ENCODE measurements at places on chromosomes 2 and 18.

GRCh38 chr2:63819256-63819655, 22.4 kb upstream of the UGP2 start:
- no peak for DNase-seq

GRCh38 chr2:226661789-226662545, 137.7 kb downstream of the IRS1 start:
- no peak for DNase-seq

- DNase-seq = no peak
These were observed 238.8 kb upstream of the TANK start for GRCh38 chr2:160921386-160921964.

GRCh38 chr18:51802569-51803428, 537.2 kb upstream of the DCC start:
- DNase-seq = no peak

DNA sequence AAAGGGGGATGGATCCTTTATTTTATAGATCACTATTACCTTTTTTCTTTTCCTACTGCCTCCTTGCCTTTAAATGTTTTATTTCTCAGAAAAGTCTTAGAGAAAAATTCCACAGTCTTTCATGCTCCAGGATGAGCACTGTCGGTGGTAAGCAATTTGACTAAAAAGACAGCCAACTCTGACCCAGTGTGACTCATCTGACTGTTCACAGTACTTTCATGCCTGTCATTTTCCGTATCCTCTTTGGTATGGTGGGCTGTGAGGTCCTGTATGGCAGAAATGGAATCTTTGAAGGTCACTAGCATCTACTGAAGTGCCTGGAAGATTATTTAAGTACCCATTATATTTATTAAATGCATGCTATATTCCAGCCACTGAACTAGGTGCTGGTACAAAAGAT, 2.1 kb upstream of the RFTN2 start:
- DNase-seq = no peak

DNA sequence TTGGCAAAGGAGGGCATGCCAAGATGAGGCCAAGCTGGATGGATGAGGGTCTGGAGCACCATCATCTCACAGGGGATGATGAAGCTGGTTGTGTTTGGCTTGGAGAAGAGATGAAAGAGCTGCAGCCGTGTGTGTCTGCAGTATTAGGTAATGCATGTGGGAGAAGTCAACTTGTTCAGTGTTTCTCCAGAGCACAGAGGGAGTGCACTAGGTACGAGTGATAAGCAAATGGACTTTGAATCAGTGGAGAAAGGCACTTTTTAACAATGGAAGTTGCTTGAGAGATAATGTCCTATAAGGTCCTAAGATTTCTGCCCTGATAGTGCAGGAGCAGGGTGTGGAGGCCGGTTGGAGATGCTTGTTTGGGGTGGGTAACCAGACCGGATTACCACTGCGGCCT, 36.0 kb downstream of the SLC14A2 start:
- no peak for DNase-seq

GRCh38 chr18:79275461-79275860, 120.3 kb upstream of the NFATC1 start:
- no peak for DNase-seq

GRCh38 chr2:41990688-41991087, 57.1 kb upstream of the PKDCC start:
- DNase-seq = no peak

DNA sequence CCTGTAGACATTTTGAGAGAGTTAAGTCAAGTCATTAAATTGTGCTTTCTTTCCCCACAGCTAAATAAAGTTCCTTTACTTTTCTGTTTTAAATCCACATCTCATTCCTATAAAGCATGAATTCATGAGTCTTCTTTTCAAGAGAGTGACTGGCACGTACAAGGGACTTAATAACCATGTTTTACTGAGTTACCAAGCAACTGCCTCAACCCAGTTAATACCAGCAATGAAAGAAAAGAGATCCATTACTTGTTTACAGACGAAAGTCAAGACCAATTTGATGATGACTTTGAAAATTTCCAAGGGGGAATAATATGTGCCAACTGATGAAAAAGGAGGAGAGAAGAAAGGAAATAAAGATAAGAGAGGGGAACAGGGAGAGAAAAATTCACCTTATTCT, 1082.5 kb upstream of the GYPC start:
- DNase-seq = no peak

DNA sequence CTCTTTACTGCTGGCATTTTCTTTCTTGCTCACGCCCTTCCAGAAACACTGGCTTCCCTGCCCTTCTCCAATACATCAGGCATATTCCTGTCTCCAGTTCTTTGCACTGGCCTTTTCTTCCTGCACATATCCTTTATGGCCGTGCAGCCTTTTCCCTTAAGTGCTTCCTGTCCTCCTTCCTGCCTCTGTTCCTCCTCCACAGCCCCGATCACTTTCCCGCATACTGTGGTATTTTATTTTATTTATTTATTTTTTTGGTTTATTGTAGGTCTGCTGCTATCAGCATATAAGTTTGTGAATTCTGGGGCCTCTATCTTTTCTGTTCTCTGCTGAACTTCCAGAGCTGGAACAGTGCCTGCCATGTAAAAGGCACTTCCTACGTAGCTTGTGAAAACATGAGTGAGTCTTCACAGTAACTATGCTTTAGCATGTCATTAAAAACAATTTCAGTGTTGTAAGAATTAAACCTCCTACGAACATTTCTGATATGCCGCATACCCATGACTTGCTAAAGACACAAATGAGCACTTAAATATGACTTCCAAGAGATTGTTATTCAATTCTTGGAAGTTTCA, 289.1 kb downstream of the TRIB2 start:
- DNase-seq = no peak

GRCh38 chr2:70684846-70685622, 83.0 kb downstream of the ADD2 start:
- no peak for DNase-seq

DNA sequence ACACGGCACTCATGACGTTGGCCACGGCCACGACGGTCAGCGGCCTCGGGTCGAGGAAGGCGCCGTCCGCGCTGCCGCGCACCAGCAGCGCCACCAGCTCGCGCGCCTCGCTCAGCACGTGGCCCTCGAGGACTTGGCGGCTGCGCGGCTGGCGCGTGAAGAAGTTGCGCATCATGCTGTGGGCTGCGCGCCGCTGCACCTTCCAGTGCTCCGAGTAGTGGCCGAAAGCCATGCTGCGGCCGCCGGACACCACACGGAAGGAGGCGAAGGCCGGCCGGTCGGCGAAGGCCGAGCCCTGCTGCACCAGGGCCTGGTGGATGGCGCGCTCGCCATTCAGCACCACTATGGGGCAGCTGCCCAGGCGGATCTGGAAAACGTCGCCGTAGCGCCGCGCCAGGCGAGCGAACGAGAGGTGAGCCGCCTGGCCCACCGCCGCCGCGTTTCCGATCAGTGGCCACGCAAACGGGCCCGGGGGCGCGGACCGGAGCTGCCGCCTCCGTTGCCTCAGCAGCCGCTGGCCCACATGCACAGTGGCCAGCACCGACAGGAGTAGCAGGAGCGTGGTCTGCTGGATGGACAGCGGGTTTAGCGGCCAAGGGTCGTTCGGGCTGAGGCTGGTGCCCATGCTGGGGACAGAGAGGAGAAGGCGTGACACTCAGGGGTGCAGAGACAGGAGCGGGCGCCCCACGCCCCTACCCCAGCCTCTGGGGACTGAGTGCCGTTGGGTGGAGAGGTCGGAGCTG, 1.0 kb downstream of the CYP1B1 start:
- no peak for DNase-seq

DNA sequence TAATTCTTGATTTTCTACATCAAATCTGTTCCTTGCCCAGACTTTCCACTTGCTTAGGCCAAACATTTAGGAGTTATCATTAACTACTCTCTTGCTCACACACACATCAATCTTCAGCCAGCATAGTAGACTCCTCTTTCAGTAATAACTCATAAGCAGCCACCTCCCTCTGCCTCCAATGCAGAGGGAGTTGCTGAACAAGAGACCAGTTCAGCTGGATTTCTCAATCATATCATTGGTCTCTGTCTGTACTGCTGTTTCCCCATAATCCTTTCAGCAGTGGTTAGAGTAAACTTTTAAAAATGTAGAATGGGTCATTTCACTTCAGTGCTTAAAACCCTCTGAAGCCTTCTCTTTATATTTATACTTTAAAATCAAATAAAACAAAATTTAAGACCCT, 112.9 kb downstream of the SLC39A10 start:
- no peak for DNase-seq

DNA sequence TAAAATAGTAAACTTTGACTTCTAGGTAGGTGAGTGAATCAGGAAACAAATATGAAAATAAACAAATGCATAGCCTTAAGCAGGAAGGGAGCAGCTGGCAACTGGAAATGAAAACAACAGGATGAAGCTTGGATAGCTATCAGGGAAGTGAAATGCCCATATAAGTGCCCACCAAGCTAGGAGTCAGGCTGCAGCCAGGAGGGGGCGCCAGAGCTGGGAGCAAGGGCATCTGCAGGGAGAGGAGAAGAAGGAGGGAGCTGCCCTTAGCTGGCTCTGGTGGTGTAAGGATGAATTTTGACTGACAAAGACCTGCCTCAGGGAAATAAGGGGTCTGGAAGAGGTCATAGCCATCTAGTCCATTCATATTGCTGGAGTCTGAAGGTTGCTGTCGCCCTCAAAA, 298.3 kb downstream of the TDRD15 start:
- peak; percentile 9 for DNase-seq

Measured in DMS 273 treated with DMSO at 0.1 percent for 48 hours (cell line).